ENCODE measurements at places on chromosomes 2 and 18.
A peak's percentile ranks its signal among the peaks of the same experiment; 100 is the strongest.

GRCh38 chr2:62663411-62663810 is 42.1 kb upstream of the EHBP1 start:
- DNase-seq = no peak

- DNase-seq = no peak
Measured at GRCh38 chr2:131043199-131044074, 49.8 kb downstream of the FAM168B start.

- DNase-seq = no peak
Measured at GRCh38 chr18:40553029-40553428, 1402.0 kb upstream of the PIK3C3 start.

GRCh38 chr2:113872201-113872600 is 17.7 kb upstream of the ACTR3 start:
- DNase-seq = no peak

- DNase-seq = no peak
Measured at GRCh38 chr2:129802290-129802689, 177.2 kb upstream of the RAB6C start.

DNA sequence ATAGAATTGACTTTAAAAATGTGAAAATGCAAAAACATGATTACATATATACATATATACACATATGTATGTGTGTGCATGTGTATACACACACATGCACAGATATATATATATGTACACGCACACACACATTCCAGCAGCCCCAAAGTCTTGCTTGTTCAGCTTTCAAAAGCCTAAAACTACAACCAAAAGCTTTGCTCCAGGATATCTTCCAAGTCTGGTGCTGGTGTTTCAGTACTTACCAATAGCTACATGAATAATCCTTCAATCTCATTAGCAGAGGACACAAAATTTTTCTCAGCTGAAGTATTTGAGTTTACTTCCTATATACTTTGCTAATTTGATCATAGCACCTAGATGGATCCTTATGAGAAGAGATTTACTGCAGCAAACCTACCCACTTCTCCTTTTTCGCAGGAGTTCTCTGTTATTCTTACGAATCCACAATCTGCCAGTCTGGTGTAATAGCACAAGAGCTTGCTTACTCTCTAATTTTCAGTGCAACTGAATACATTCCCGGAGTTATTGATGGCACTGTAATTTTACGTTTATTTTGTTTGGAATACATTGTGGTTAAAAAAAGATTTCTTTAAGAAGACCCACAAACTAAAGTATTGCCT is 553.3 kb downstream of the ARHGAP15 start:
- no peak for DNase-seq

GRCh38 chr2:45283764-45284620 is 274.7 kb upstream of the SIX2 start:
- no peak for DNase-seq

GRCh38 chr2:67498931-67499330 is 101.8 kb downstream of the ETAA1 start:
- DNase-seq = no peak

GRCh38 chr18:79890674-79891073 is 60.8 kb downstream of the SLC66A2 start:
- DNase-seq = no peak

GRCh38 chr2:196248467-196249094 is 77.2 kb upstream of the STK17B start:
- DNase-seq = no peak

DNA sequence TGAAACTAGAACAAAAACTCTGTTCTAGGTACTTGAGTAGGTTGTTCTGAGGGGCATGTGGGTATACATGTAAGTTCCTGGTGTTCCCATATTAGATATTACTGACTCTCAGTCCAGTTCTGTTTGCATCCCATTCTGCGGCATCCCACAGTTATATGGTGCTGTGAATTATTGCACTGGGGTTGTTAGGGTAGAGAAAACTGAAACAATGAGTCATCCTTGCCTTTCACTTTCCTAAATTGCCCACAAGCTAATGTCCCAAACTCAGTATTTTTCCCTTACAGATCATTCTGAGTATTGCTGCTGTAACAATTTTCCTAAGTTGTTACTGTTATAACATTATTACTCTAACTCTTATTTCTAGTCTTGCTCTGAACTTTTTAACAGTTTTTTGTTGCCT is 3.0 kb downstream of the WDR75 start:
- no peak for DNase-seq

DNA sequence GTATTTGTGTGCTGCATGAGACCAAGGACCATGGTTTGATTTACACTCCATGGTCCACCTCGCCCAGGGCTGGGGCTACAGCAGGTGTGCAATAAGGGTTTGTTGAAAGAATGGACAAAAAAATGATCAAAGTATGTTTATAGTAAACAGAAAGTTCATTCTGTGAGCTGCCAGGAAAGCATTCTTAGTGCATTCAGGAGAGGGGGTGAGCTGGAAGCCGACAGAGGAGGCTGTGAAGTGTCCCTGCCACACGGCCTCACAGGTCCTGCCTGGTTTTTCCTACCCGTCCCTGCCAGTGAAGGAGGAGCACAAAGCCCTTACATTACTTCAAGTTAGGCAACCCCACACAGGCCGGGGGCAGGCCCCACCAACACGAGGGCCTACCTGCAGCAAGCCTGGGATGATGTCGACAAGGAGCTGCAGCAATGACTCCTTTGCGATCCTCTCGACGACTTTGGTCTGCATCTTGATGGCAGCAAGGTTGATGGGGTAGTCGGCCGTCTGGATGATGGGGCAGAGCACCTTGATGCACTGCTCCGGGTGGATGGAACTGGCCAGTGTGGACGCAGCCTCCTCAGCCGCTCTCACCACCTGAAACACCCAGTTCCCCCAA is 63.2 kb upstream of the TFCP2L1 start:
- no peak for DNase-seq

GRCh38 chr2:202104286-202104870 is 31.3 kb downstream of the KIAA2012 start:
- DNase-seq = no peak

DNA sequence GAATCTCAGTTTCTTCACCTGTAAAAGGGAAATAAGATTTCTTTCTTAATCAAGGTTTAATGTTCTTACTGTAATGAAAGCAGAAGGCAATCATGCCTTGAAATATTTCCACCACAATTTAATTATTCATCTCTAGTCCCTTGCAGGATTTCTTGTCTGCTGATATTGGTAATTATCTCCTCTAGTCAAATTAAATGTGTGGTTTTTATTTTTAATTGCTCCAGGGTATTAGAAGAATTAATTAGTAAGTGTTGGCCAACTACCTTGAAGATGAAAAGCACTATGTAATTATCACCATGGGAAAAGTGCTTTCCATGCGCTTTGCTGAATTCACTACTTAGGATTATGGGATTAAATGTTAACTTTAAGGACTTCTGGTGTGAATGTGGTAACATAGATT is 8.7 kb upstream of the LAPTM4A start:
- no peak for DNase-seq

- DNase-seq = no peak
Measured at GRCh38 chr2:21860907-21861306, 737.1 kb downstream of the TDRD15 start.

DNA sequence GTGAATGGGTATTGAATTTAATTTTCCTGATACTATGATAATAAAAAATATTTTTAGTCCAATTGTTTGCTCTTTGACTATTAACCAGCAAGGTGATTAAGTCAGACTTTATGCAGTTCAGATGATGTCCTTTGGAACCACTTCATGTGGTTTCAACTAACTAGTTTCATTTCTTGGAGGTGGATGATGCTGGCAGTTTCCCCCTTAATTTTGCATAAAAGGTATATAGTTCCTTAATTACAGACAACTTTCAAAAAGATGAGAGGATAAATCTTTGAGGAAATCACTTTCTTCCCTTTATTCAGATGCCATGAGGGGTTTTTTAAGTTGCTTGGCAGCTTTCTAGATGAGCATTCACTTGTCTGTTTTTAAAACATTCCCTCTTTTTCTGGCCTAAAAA is 223.1 kb downstream of the PHLPP1 start:
- no peak for DNase-seq

DNA sequence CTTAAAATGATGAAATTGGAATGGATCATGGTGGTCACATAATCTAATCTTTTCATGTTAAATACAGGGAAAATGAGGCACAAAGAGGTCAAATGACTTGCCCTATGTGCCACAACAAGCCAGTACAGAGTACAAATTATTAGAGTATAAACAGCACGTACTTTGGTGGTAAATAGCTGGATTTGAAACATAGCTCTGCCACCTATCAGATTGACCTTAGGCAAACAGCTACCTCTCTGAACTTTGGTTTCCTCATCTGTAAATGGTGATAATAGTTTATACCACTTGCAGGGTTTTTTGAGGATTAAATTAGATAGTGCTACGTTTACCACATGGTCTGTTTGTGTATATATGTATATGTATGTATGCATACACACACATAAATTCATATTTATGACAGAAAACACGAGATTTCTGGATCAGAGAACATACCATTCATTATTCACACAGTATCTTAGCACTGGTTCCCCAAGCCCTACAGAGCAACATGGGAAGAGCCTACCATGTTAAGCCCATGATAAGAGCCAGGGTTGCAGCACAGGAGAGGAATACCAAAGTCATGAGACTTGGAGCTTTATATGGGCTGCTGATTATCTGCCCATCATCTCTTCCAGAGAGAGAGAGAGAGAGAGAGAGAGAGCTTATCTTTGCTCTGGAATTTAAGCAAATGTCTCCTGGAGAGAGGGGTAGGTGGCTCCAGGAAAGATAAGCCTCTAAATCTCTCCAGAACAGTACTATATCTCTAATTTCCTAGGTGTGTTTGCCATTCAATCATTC is 73.5 kb downstream of the MDH1 start:
- DNase-seq = no peak

- no peak for DNase-seq
Measured at GRCh38 chr2:76870011-76870410, 652.2 kb downstream of the LRRTM4 start.

GRCh38 chr2:35989503-35989902 is 366.1 kb upstream of the CRIM1 start:
- DNase-seq = no peak

GRCh38 chr2:133331436-133331835 is 236.8 kb downstream of the NCKAP5 start:
- no peak for DNase-seq

DNA sequence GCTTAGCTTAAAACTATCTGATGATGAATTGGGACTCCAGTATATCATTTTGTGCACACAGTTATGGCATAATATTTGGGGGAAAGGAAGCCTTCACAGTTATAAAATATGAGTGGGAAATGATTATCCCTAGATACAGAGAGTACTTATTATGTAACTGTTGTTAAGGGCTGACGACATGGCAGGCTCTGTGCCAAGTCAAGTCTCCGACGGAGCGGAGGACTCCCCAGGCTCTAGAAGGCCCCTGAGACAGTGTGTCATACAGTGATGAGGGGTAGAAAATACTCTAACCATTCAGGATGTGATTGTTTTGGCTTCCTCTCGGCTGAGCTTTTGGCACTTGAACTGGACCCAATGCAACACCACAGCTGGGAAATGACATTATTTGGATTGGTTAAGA is 211.8 kb downstream of the SLC8A1 start:
- DNase-seq = peak; percentile 57

DNA sequence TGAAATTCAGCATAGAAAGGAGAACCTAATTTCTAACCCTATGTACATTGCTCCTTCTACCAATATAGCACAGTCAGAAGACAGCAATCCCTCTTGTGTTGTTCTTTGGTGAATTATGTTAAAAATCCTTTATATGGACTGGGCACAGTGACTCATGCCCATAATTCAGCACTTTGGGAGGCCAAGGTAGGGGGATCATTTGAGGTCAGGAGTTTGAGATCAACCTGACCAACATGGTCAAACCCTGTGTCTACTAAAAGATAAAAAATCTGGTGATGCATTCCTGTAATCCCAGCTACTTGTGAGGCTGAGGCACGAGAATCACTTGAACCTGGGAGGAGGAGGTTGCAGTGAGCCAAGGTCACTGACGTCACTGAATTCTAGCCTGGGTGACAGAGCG is 195.6 kb downstream of the TMX3 start:
- DNase-seq = no peak

GRCh38 chr2:84202166-84202565 is 256.9 kb downstream of the SUCLG1 start:
- no peak for DNase-seq

DNA sequence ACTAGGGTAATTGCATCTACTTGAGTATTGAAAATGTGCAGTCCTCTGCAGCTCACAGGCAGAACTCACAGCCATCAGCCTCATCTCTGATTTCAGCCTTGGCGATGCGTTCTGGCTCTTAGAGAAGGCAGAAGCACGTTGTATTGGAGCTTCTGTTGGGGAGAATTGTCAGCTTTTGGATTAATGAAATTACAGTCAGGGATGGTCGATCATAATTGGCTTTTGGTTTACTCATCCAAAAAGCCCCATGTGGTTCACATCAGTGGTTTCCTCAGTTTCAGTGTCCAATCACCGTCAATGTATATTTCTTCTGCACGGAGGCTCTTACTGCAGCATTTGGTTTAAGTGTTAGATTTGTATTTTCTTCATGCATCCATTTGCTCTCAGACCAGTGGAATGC is 218.5 kb upstream of the SOX11 start:
- DNase-seq = no peak

DNA sequence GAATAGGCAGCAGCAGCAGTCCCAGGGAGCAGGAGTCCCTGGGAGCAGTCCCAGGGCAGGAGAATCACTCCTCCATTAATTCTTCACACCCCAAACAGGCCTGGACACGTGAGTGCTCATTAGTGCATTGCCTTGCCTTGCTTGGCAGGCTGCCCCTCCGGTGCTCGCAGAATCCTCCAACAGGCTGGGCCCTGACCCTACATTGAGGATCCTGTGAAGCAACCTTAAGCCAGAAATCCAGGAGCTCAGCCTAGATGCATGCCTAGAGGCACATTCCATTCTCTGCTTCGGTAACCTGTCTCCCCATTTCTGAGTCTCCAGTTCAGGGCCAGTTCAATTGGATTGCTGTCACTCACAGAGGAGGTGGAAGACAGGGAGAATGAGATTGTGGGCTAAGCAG is 97.4 kb upstream of the LRATD1 start:
- DNase-seq = no peak

DNA sequence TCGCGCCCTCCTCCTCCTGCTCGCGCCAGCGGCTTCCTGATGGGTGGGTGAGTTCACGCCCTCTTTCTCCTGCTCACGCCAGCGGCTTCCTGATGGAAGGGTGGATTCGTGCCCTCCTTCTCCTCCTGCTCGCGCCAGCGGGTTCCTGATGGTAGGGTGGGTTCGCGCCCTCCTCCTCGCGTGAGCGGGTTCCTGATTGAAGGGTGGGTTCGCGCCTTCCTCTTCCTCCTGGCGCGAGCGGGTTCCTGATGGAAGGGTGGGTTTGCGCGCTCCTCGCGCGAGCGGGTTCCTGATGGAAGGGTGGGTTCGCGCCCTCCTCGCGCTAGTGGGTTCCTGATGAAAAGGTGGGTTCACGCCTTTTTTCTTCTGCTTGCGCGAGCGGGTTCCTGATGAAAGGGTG is 62.0 kb upstream of the MGAT5 start:
- DNase-seq = no peak

DNA sequence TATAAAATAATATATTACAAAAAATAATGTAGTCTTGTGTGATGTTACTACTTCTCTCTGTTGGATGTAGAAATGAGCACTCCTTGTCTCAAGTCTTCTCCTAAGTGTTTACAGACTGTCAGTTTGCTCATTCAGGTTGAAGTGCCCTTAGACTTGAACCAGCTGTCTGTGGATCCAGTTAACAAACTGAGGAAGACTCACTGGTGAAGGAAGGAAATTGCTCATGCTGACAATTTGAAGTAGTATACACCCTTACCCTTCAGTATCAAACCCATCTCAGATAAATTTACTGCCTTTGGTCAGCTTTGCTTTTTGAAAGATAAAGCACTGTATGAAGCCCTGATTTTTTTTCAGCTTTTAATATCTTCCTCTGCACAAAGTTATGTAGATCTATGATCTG is 854.2 kb upstream of the ZEB2 start:
- no peak for DNase-seq

GRCh38 chr2:111194835-111195621 is 74.3 kb downstream of the BCL2L11 start:
- DNase-seq = peak; percentile 43

All from left colon (tissue), 2 donors.